ENCODE measurements at places on chromosomes 4 and X. TPM values are rescaled to one million over a fixed set of nuclear protein-coding genes. Genes with fewer than 3 reads are reported as not detected.
A peak's percentile ranks its signal among the peaks of the same experiment; 100 is the strongest.

- H3K4me3 ChIP-seq = no peak overlapping the region
- no peaks in the 10 kb centered on the region for H3K4me1 ChIP-seq
- no peak overlapping the region for H3K27ac ChIP-seq
- peaks cover 4% of the 10 kb centered on the region for H3K27me3 ChIP-seq
- no peaks in the 10 kb centered on the region for H3K36me3 ChIP-seq
Measured at GRCh38 chr4:176009254-176009653, 56.4 kb upstream of the WDR17 start.

DNA sequence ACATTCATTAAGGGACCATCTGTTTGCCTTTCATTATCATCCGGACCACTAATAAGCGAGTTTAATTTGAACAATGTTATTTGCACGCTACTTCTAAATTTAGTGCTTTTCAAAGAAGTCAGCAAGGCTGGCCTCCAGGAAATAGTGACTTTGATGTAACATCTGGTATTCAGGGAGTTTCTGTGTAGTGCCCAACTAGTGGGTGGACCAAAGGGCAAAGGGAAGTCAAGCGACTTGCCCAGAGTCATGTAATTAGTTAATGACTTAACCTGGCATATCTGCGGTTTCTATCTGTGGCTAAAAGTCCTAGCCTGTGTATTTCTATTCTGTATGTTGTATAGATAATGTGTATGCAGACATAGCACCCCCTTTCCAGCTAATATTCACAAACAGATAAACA is 56.3 kb upstream of the LCORL start:
- no peak for DNase-seq
- H3K27ac ChIP-seq = no peak overlapping the region
- H3K4me3 ChIP-seq = no peak overlapping the region
- peaks cover 10% of the 10 kb centered on the region for H3K27me3 ChIP-seq
- no peaks in the 10 kb centered on the region for H3K4me1 ChIP-seq

- H3K4me1 ChIP-seq = peaks cover 78% of the 10 kb centered on the region
- H3K27me3 ChIP-seq = no peaks in the 10 kb centered on the region
- H3K4me3 ChIP-seq = peak overlapping the region; percentile 42
- H3K36me3 ChIP-seq = peaks cover 44% of the 10 kb centered on the region
- peak overlapping the region; percentile 87 for H3K27ac ChIP-seq
Measured at GRCh38 chr4:26873391-26874026, 12.9 kb downstream of the STIM2 start.

DNA sequence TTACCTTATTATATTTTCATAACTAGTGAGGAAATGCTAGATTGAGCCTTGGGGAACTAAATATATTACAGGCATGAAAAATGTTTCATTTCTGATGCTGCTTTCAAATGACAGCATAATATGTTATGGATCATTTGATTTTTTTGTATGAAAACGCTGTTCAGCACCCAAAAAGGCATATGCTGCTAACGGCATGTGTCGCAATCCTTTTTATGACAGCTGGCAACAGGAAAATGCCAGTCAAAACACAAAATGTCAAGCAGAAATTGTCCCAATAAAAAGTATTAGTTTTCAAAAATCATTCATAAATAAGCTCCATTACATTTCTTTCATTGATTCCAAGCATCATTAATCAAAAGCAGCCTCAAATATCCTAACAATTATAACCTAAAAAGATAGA is 1244.5 kb downstream of the PCDH7 start:
- no peak overlapping the region for H3K27ac ChIP-seq
- no peak overlapping the region for H3K4me3 ChIP-seq
- DNase-seq = no peak
- H3K4me1 ChIP-seq = no peaks in the 10 kb centered on the region

DNA sequence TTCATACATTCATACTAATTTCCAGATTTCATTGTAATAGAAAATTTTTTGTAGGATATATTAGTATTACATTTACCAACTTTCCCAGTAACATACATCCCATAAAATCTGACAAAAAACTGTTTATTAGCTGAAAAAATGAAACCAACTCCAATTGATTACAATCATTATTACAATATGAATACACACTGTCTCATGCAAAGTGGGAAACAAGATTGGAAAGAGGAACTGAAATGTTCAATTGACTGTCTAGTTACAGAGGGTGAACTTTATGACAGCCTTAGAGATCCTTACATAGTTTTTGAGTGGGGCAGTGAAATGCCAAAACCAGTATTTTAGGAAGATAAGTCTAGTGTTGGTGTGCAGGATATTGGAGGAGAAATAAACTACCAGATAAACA is 2.3 kb upstream of the AMBN start:
- no peak for DNase-seq
- no peak overlapping the region for H3K4me3 ChIP-seq
- H3K27ac ChIP-seq = no peak overlapping the region
- H3K27me3 ChIP-seq = no peaks in the 10 kb centered on the region
- H3K36me3 ChIP-seq = no peaks in the 10 kb centered on the region

DNA sequence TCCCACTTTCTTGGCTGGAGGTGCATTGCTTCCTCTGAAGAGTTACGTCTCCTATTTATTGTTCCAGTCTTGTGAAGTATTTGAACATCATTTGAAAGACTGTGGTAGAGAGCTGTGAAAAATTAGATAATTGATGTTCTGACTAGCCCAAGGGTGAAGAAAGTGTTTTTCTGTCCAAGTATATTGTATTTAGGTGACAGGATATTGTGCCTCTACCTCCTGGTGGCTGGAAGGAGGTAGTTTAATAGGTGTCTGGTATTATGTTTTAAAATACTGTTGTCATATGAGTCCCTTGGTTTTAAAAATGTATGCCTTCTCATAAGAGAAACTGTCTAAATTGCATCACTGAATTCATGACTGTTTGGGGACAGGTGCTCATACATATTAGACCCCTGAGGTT is 226.0 kb downstream of the SPRY1 start:
- peaks cover 12% of the 10 kb centered on the region for H3K4me1 ChIP-seq
- DNase-seq = no peak
- H3K27me3 ChIP-seq = no peaks in the 10 kb centered on the region
- H3K4me3 ChIP-seq = no peak overlapping the region

- no peak for DNase-seq
- no peaks in the 10 kb centered on the region for H3K36me3 ChIP-seq
- H3K27me3 ChIP-seq = peaks cover 4% of the 10 kb centered on the region
- H3K4me1 ChIP-seq = no peaks in the 10 kb centered on the region
- H3K4me3 ChIP-seq = no peak overlapping the region
Measured at GRCh38 chr4:100130964-100131363, 59.3 kb downstream of the DDIT4L start.

DNA sequence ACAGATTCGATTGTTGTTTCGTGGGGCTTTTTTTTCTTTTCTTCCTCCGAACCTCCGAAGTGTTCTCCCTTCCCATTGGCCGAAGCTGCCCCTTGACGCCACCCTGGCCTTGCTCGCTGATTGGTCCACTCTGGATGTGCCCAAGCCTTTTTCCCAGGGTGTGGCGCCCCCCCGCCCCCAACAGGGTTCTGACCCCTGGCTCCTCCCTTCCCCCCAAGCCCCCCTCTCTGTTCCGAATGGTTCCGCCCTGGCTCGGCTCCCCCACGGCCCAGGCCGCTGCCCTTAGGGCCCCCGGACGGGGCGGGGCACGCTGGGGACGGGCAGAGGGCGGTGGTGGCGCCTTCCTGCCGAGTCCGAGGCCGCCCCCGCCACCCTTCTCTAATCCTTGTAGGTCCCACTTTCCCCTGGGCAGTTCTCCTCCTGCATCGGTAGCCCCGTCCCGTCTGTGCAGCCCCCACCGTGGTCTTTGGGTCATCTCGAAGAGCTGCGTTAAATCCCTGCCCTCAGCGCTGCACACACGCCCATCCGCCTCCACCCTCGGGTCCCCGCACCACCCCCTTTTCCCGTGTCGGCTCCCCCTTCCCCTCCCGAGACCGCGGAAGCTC is 25.5 kb downstream of the UTP14A start:
- peak overlapping the region; percentile 81 for H3K27ac ChIP-seq
- DNase-seq = peak; percentile 57
- peaks cover 4% of the 10 kb centered on the region for H3K36me3 ChIP-seq
- peak overlapping the region; percentile 66 for H3K4me3 ChIP-seq

GRCh38 chr4:8573266-8573665 is 6.9 kb upstream of the GPR78 start:
- DNase-seq = no peak
- H3K27ac ChIP-seq = no peak overlapping the region
- no peak overlapping the region for H3K4me3 ChIP-seq
- no peaks in the 10 kb centered on the region for H3K4me1 ChIP-seq
- no peaks in the 10 kb centered on the region for H3K36me3 ChIP-seq

DNA sequence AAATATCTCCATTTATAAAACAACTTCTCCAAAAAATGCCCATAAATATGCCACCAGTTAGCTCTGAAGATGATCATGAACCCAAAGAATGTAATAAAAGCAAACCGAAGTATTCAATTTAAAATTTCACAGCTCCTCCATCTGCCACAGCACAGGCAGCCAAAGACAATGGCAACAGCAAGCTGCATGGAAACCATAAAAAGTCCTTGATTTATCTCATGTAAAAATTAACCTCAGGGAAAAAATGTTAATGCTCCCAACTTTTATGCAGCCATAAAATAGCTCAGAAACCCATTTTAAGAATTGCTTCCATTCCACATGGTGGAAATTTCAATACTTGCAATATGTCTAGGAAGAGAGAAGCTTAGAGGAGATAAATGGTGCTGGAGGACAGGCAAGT is 132.3 kb upstream of the ARHGEF9 start:
- no peaks in the 10 kb centered on the region for H3K4me1 ChIP-seq
- no peak for DNase-seq
- no peaks in the 10 kb centered on the region for H3K27me3 ChIP-seq
- no peak overlapping the region for H3K4me3 ChIP-seq
- H3K27ac ChIP-seq = no peak overlapping the region

DNA sequence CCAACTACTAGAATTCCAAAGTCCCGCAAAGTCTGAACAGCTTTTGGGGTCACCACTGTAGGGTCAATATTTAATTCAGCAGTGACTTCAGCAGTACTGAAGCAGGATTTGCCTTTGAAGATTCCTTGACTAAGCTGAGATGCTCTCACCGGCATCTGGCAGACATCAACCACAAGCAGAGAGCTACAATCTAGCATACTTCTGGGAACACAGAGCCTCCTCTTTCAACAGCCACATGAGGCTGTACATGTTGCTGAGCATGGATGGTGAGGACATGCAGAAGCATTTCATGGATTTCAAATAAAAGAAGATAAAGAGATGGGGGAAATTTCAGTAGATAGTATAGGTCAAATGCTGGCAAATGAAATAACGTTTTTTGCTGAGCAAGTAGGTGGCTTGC is 6.6 kb upstream of the ASB11 start:
- no peaks in the 10 kb centered on the region for H3K4me1 ChIP-seq
- H3K27me3 ChIP-seq = no peaks in the 10 kb centered on the region
- H3K27ac ChIP-seq = no peak overlapping the region

- no peak for DNase-seq
- no peak within 1 kb of the TSS for H3K4me3 ChIP-seq
- H3K27ac ChIP-seq = no peak within 1 kb of the TSS
- peaks cover 22% of the 10 kb centered on the region for H3K4me1 ChIP-seq
- no peaks in the 10 kb centered on the region for H3K36me3 ChIP-seq
- no peaks in the 10 kb centered on the region for H3K27me3 ChIP-seq
Measured at GRCh38 chrX:37779857-37780256, at the start of gene CYBB. Gene CYBB, plus strand, starts transcription at chrX:37780059. Its CDS starts 19 bp downstream, at chrX:37780078.

- H3K36me3 ChIP-seq = peaks cover 5% of the 10 kb centered on the region
- H3K4me1 ChIP-seq = no peaks in the 10 kb centered on the region
- H3K27me3 ChIP-seq = no peaks in the 10 kb centered on the region
- H3K4me3 ChIP-seq = no peak overlapping the region
- no peak for DNase-seq
- H3K27ac ChIP-seq = no peak overlapping the region
Measured at GRCh38 chrX:72394518-72395170, 88.9 kb upstream of the CITED1 start.

DNA sequence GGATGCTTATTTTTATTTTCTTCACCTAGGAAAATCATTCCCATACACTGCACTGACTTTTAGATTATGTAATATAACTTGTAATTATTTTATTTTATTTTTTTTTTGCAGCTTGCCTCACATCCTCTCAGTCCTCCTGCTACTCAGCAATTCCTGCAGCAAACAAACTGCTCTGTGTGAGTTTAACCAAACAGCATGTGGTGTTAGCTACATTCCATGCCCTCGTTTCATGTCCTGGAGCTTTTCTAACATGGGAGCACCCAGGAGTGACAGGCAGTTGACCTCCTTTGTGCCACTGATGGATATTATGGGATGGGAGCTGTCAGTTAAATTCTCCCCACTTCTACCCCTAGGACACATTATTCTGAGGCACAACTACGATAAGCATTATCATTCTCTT is 24.8 kb downstream of the CXCL1 start:
- DNase-seq = no peak
- no peaks in the 10 kb centered on the region for H3K36me3 ChIP-seq
- no peak overlapping the region for H3K27ac ChIP-seq
- no peak overlapping the region for H3K4me3 ChIP-seq

- no peaks in the 10 kb centered on the region for H3K27me3 ChIP-seq
- no peak overlapping the region for H3K4me3 ChIP-seq
- no peak for DNase-seq
- H3K36me3 ChIP-seq = no peaks in the 10 kb centered on the region
Measured at GRCh38 chrX:69032601-69033000, 132.7 kb downstream of the PJA1 start.

GRCh38 chr4:153421941-153422340 is 44.2 kb upstream of the TMEM131L start:
- H3K27me3 ChIP-seq = no peaks in the 10 kb centered on the region
- no peak overlapping the region for H3K27ac ChIP-seq
- H3K4me1 ChIP-seq = peaks cover 36% of the 10 kb centered on the region
- no peak overlapping the region for H3K4me3 ChIP-seq
- DNase-seq = no peak

DNA sequence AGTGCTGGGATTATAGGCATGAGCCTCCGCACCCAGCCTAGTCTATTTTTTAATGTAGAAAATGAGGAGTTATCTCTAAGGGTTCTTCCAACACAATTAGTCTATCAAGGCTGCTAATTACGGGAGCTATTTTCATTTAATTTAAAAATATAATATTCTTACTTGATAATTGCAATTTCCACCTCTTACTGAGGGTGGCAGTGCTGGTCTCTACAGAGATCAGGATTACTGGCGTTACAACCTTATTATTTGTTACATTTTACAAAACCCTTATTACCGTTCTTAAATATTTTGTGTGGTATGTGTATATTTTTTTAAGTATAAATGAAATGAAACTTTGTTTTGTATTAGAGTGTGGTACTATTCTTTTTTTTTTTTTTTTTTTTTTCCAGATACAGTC is 17.6 kb upstream of the GK start:
- no peak for DNase-seq
- H3K4me3 ChIP-seq = no peak overlapping the region
- H3K27ac ChIP-seq = no peak overlapping the region
- H3K36me3 ChIP-seq = peaks cover 2% of the 10 kb centered on the region
- H3K27me3 ChIP-seq = no peaks in the 10 kb centered on the region

- H3K4me1 ChIP-seq = no peaks in the 10 kb centered on the region
- H3K36me3 ChIP-seq = no peaks in the 10 kb centered on the region
- H3K27me3 ChIP-seq = no peaks in the 10 kb centered on the region
- no peak overlapping the region for H3K4me3 ChIP-seq
Measured at GRCh38 chr4:118927974-118928373, 39.3 kb downstream of the SYNPO2 start.

MAGED4 gene
- total RNA-seq = 1.3 TPM

CTAG1A gene
- not detected for total RNA-seq

SLC26A1 gene
- 0.21 TPM for total RNA-seq

CENPU gene
- 75.0 TPM for total RNA-seq

CTAG2 gene
- 37.2 TPM for total RNA-seq

TMPRSS11D gene
- not detected for total RNA-seq

EDNRA gene
- total RNA-seq = not detected

Data from activated naive CD8-positive, alpha-beta T cell treated with anti-CD3 and anti-CD28 coated beads for 36 hours (primary cell).